ENCODE measurements at places on chromosomes 7 and 10.

- DNase-seq = no peak
Measured at GRCh38 chr7:149414745-149415390, 46.0 kb downstream of the ZNF777 start.

- no peak for DNase-seq
Measured at GRCh38 chr7:6482743-6483119, 35.0 kb upstream of the DAGLB start.

DNA sequence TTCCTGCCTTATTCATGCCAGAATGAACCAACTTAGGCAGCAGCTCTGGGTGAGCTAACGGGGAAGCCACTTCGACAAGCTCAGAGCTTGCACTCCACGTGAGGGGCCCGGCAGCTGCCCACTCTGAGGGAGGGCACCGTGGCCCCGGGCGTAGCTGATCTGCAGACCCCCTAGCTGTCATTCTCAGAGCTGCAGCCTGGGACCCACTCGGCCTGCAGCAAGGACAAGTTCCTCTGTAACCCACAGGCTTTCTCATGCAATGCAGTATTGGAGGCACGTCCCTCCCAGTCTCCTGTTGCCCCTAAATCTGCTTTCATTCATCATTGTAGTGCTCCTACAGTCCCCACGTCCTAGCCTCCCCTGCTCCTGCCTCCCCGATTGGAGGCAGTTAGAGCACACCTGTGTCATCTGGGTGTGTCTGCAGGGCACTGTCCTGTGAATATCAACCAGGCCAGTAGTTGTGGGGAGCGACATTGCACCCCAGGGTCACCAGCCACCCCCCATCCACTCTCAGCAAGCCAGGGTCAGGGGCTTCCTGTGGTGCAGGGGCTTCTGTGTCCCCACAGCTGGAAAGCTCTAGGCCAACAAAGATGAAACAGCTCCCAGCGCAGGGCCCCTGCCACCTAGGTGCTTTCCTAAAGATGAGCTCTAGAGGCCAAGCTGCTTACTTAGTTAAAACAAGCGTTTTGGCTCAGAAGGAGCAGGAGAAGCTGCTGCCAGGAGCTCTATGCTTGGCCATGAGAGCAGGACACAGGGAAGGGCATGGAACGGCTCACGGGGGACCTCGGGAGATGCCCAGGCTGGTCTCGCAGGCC, 333.6 kb downstream of the ADARB2 start:
- no peak for DNase-seq

- DNase-seq = no peak
Measured at GRCh38 chr10:64040781-64041180, 519.6 kb downstream of the REEP3 start.

GRCh38 chr7:2082139-2082998, 150.4 kb downstream of the MAD1L1 start:
- no peak for DNase-seq

GRCh38 chr7:105489409-105489808, 32.7 kb downstream of the PUS7 start:
- no peak for DNase-seq

- no peak for DNase-seq
Measured at GRCh38 chr7:76260171-76260703, 42.2 kb upstream of the HSPB1 start.

DNA sequence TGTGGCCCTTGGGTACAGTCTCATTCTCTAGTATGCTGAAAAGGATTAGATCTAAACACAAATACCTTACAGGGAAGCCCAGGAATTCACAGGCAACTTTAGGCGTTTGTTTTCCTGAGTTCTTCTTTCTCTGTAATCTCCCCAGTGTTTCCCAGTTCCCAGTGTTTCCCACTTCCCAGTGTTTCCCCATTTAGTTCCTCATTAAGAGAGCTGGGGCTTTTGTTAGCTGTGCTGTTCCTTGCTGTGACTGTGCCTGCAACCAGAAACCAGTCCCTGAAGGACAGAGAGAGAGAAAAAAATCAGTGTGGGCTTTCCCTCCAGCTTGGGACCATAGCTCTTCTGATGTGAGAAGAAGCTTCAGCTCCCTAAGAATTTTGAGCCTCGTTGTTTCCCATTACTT, 802.9 kb upstream of the COBL start:
- no peak for DNase-seq

- DNase-seq = no peak
Measured at GRCh38 chr10:75462865-75463264, 31.4 kb downstream of the LRMDA start.

GRCh38 chr10:67815571-67816059, 22.4 kb downstream of the DNAJC12 start:
- DNase-seq = no peak

DNA sequence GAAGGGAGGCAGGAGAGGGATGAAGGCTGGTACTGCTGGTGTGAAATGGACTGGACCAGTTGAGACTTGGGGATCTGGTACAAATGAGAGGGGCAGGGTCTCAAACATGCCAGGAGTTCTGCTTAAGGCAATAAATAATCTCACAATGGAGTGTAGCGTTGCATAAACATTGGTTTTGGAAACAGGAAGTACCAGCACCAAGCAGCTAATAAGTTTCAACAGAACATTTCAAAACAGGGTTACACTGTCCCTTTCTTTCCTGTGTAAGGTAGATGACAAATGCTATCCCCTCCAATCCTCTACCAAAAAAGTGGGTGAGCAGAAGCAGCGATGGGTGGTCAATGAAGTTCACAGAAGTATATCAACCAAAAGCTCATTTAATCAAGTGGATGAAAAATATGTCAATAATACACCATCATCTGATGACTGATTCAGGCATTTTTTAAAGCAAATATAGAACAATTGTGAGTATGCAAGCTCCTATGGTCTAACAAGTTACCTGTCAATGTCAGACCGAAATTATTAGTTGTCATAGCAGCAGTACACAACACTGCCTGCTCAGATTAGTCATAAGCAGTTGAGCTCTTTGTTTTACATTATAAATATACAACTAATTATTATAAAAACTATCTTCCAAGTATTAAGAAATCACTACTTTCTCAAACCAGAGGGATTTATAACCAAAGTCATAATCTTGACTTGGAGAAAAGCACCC, 220.0 kb downstream of the FAM107B start:
- no peak for DNase-seq
